ENCODE measurements at places on chromosomes 1 and 21.

DNA sequence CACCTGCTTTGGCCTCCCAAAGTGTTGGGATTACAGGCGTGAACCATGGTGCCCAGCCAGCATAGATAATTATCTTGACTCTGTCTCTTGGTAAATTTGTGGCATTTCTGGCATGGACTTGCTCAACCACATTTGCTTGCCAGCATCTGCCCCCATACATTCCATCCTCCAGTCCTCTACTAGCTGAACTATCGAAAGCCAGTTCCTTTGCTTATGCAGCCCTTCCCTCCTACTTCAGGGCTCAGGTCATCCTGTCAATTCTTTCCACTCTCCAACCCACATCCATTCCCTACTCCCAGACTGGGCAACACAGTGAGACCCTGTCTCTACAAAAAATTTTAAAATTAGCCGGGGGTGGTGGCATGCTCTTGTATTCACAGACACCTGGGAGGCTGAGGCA lies 13.0 kb upstream of the UQCRHL start:
- no peak for ATAC-seq

DNA sequence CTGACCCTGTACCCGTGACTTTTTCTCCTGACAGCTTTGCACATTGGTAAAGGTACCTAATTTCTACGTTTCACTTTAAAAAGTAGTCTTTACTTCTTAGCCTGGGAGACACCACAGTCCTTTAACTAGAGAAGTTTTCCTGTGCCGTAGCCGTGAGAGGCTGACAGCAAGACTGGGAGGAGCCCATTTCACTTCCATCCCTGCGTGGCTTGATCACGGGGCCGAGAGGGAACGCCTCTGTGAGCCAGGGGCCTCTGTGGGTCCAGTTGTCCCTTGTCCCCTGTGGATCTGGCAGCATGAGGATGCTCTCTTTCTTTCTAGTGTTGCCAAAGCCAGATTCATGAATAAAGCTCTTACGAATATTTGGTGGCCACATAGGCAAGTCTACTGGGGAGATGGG lies 21.6 kb downstream of the PCP4 start:
- no peak for ATAC-seq

GRCh38 chr1:230458509-230458908 lies 32.4 kb upstream of the PGBD5 start:
- no peak for ATAC-seq

DNA sequence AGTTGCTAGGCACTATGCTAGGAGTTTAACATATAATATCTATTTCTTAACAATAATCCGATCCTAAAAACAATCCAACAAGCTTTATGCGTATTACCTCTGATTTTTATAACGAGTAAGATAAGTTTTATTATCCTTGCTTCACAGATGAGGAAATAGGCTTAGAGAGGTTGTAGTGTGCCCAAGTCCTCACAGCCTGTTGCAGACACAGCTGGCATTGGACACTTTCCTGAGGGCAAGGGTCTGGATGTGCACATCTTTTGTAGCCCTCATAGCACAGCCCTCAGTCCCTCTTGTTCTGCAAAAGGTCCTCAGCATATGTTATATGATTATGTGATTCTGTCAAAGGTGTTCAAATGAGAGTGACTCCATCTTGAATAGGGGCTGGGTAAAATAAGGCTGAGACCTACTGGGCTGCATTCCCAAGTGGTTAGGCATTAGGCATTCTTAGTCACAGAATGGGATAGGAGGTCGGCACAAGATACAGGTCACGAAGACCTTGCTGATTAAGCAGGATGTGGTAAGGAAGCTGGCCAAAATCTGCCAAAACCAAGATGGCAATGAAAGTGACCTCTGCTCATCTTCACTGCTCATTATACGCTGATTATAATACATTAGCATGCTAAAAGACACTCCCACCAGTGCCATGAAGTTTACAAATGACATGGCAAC lies 75.7 kb upstream of the F3 start:
- ATAC-seq: no peak

Measured in gastroesophageal sphincter (tissue), 4 donors.